ENCODE measurements at places on chromosomes 6 and 20.

DNA sequence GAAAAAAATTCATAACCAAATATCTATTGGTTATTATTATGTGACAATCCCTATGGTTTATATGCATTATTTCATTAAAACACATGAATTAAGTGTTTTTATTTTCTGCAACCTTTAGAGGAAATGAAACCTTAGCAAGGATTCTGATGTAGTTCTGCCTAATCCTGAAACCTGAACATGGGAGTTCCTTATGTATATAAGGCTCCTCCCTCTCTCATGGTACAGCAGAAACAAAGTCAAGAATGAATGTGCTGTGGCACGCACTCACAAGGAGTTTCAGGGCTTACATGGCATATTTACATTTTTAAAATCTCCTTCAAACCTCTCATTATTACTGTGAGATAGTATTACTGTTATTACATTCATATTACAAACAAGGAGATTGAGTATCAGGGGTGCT, 426.4 kb upstream of the CITED2 start:
- DNase-seq, result no peak

DNA sequence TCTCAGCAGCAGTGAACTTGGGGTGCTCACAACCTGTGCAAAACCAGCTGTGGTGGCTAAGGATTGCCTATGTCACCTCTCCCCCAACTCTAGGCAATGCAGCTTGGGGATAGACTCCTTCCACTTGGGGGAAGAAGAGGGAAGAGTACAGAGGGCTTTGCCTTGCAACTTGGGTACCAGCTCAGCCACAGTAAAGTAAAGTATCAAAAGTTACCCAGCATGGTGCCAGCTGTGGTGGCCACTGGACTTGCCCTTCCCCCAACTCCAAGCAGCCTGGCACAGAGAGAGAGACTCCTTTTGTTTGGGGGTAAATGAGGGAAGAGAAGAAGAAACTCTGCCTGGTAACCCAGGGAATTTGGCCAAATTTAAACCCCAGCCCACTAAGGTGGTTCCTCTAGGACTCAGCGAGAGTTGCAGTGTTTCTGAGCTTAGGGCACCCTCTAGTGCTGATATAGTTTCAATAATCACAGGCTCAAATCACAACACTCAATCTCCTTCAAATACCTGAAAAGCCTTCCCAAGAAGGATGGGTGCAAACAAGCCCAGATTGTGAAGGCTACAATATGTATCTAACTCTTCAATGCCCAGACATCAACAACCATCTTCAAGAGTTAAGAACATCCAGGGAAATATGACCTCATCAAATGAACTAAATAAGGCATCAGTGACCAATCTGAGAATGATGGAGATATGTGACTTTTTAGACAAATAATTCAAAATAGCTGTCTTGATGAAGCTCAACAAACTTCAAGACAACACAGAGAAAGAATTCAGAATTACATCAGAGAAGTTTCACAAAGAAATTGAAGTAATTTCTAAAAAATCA, 7.6 kb upstream of the DEFB129 start:
- DNase-seq, result no peak

DNA sequence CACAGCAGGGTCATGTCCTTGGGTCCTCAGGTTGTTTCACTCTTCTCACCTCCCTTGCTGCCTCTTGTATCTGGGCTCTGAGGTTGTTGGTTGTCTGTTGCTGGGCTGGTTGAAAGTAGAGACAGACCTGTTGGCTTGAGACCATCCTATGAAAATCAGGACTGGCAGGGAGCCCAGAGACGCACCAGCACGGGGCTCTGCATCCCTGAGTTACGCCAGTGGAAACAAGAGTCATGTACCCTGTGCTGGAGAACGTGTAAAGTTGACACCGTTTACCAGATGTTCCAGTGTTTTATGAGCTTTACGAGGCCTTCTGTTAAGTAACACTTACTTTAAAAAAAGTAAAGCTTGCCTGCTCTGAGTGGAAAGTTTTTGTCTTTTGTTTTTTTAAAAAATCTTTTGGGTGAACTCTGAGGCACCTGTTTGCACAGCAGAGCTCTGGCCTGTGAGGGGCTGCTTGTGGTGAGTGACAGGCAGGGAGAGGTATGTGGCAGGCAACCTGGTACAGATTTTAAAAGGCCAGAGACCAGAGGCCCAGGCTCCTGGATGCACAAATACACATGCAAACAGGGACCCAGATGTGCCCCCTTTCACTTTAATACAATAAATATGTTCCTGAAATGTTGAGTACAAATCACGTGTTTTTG, 260.0 kb upstream of the SUPT3H start:
- peak; percentile 70 for DNase-seq

- no peak for DNase-seq
Observed at GRCh38 chr6:137882225-137882961, 15.3 kb downstream of the TNFAIP3 start.

DNA sequence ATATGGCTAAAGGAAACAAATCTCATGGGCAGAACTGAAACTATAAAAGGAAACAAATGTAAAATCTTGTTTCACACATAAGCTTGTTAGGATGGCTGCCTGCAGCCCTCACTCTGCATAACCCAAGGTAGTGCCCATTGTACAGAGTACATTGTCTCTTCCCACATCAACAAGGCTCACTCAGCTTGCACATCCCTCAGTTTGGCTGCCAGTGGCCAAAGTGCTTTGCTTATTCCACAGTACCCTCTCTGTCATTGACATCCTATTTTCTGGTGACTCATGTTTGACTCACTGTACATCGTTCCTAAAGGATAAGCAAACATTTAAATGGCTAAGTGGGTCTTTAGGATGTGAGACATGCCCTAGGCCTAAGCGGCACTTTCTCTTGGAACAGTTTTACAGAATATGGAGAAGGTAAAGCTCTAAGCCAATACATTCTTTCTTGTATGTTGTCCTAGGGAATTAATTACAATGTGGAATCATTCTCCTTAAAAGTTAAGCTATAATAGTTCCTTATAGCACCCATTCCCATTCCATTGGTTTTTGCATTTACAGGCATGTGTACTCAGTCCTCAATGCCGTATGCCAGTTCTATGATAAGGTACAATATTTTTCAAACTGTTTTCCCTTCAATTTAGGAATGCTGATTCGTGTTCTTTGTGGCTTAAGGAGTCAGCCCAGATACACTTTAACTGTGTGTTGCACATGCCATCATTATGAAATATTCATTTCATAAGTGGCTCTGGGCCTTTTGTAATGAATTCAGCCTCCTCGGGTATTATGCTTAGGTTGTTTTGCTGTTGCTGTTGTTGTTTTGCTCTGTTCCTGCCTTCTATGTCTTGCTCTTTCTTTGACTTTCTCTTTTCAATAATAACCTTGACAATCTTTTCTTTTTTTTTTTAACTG, 5.5 kb downstream of the ANKEF1 start:
- peak; percentile 50 for DNase-seq

DNA sequence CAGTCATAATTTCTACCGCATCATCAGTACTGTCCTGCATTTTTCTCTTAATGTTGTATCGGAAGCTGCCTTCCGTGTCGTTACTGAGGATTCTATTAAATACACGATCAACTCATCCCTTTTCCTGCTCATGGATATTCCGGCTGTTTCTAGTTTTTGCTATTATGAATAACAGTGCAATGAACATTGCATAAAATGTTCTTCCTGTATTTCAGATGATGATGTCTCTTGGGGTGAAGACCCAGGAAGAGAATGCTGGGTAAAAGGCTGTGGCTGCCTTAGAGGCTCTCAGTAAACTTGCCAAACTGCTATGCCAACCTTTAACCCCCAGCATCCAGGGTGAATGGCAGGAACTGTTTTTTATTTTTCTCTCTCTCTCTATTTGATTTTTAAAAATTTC, 24.1 kb upstream of the EPB41L1 start:
- DNase-seq, result no peak

GRCh38 chr6:41288030-41288753, 1.7 kb upstream of the TREM1 start:
- peak; percentile 44 for DNase-seq

- DNase-seq, result no peak
Observed at GRCh38 chr20:32564921-32565734, 20.0 kb downstream of the NOL4L start.

- DNase-seq, result peak; percentile 22
Observed at GRCh38 chr20:60512443-60512842, 554.2 kb downstream of the CDH26 start.

- no peak for DNase-seq
Observed at GRCh38 chr20:14956538-14956937, 619.1 kb upstream of the FLRT3 start.

- no peak for DNase-seq
Observed at GRCh38 chr6:4611429-4612129, 164.6 kb upstream of the CDYL start.

GRCh38 chr20:19256906-19257595, 44.6 kb downstream of the SLC24A3 start:
- no peak for DNase-seq

DNA sequence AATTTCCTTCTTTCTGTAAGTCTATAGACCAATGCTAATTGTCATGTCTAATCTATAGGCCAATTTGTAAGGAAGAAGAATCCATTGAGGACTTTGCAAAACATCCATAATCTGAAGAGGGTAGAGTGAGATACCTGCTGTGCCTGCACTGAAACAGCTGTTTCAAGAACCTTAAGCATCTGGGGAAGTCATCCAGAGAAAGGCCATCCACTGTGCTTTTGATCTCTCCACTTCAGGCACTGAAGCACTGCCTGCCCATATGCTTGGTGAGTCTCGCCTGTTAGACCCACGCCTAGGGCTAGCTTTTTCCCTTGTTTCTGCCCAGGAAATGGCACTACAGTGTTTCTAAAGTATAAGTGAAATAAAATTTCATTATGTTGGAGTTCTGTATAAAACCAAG, 921.8 kb upstream of the EPHA7 start:
- no peak for DNase-seq

GRCh38 chr6:33822575-33823395, 19.0 kb upstream of the MLN start:
- DNase-seq, result no peak

DNA sequence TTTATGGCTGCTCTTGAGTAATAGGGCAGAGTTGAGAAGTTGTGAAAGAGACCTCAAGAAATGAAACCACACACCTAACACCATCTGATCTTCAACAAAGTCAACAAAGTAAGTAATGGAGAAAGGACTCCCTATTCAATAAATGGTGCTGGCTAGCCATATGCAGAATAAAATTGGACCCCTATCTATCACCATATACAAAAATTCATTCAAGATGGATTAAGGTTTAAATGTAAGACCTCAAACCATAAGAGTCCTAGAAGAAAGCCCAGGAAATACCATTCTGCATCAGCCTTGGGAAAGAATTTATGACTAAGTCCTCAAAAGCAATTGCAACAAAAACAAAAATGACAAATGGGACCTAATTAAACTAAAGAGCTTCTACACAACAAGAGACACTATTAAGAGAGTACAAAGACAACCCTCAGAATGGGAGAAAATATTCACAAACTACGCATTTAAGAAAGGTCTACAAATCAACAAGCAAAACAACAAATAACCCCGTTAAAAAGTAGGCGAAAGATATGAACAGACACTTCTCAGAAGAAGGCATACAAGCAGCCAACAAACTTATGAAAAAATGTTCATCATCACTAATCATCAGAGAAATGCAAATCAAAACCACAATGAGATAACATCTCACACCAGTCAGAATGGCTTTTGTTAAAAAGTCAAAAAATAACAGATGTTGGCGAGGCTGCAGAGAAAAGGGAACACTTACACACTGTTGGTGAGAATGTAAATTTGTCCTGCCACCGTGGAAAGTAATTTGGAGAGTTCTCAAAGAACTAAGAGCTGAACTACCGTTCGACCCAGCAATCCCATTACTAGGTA, 4.0 kb downstream of the MAP3K5 start:
- DNase-seq, result peak; percentile 78

DNA sequence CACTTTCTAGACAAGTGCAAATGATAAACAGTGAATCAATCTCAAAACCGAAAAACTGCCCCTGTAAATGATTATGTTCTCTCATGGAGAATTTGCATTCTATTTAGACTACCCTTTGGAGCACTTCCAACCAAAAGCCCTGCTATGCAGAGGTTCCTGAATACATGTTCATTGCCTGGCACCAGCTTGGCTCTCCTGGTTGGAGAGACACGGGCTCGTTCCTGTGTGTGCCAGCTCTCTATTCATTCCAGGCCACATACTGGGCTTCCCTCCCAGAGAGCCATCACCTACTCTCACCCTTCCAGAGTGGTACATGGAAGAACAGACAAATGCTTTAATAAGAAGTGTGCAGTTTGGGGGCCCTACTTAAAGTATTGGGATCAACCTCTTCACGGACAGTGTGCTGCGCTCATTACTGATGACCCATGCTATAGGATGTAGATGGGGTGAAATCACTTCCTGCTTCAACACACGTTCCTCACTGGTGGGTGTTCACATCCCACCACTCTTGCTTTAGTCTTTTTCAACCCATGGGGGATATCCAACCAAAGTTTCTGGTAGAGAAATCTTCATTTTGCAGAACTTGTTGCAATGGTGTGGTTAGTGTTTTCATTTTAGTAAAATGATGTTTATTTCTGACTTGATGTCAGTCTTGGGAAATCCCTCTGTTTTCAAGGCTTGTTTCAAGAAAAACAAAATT, 38.5 kb upstream of the NAA20 start:
- DNase-seq, result no peak

- DNase-seq, result no peak
Observed at GRCh38 chr6:7615611-7616383, 25.8 kb downstream of the SNRNP48 start.

- no peak for DNase-seq
Observed at GRCh38 chr6:163087981-163088380, 326.5 kb upstream of the QKI start.

- DNase-seq, result no peak
Observed at GRCh38 chr20:57062241-57062640, 204.2 kb downstream of the BMP7 start.

DNA sequence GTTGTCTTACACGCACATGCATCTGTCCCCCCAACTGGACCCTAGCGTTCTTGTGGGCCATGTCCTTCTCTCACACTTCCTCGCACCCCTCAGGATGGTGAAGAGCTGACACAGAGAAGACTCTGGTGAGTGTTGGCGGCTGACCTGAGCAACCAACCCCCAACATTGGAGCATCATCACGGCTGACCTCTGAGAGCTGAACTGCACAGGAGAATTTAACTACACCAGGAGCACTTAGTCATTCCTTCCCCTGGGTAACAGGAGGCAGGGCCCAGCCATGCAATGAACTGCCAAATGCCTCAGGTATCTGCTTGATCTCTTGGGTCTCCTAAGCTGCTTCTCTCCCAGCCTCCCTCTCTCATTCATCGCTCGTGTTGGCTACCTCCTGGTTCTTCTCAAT, 88.5 kb downstream of the PSMG4 start:
- no peak for DNase-seq

- no peak for DNase-seq
Observed at GRCh38 chr6:56156643-56157042, 90.7 kb downstream of the COL21A1 start.

- DNase-seq, result no peak
Observed at GRCh38 chr20:61203320-61203719, 48.7 kb upstream of the CDH4 start.

DNA sequence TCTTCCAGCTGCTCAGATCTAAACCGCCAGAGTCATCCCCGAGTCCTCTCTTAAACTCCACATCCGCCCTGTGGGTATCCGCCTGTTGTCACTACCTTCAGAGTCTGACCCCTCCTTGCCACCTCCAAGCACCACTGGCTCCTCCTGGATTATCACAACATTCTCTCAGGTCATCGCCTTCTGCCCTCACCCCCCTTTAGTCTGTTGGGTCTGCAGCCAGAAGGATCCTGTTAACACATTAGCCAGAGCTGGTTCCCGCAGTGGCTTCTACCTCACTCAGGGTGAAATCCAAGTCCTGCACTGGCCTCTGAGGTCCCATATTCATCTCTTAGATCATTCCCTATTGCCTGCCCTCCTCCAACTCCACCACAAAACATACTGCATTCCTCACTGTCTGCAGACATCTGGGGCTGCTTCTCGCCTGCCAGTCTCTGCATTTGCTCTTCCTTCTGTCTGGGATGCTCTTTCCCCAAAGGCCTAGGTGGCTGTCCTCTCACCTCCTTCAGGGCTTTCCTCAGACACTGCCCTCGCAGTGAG, 34.1 kb downstream of the TNXB start:
- DNase-seq, result no peak

All from skeletal muscle cell (primary cell).